ENCODE measurements at places on chromosomes 13 and 19. TPM values are rescaled to one million over a fixed set of nuclear protein-coding genes. Genes with fewer than 3 reads are reported as not detected.

Gene OR7C1
- not detected for total RNA-seq

Gene KIR3DL2
- total RNA-seq, result not detected

Gene LILRB1
- total RNA-seq, result 1.0 TPM

Gene THAP8
- total RNA-seq, result 2.1 TPM

Gene TTC9B
- total RNA-seq, result not detected

Gene PABPC3
- total RNA-seq, result under 0.01 TPM

Gene SDHAF1
- 8.4 TPM for total RNA-seq

Gene KLK6
- total RNA-seq, result not detected

Gene SIGLEC8
- total RNA-seq, result 0.52 TPM

All from skeletal muscle tissue (tissue), 5 donors.